ENCODE measurements at places on chromosomes 1 and 21.

DNA sequence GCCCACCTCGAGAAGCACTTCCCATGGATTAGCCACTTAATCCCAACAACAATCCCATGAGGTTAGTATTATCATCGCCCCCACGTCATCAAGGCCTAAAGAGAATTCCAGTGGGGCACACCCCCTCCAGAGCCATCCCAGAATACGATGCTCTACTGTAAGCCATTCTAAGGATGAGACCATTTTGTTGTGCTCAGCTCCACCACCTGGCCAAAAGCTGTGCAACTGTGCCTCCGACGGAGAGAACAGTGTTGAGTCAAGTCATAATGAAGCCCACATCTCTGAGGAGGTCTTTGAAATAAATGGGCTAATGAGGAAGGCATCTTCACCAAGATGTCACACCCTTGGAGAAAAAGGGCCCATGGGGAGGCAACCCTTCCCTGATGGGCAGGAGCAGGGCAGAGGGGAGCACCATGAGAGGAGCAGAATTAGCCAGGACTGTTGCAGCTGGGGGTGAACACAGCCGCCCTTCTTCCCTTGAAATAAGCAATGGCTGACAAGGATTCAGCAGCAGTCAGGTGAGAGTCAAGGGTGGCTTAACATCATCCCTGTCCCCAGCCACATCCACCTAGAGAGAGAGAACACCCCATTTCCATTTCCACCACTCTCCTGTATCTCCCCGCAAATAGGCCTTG lies 14.6 kb downstream of the SYF2 start:
- no peak for DNase-seq

GRCh38 chr1:164480285-164480907 lies 78.6 kb upstream of the PBX1 start:
- DNase-seq = no peak

DNA sequence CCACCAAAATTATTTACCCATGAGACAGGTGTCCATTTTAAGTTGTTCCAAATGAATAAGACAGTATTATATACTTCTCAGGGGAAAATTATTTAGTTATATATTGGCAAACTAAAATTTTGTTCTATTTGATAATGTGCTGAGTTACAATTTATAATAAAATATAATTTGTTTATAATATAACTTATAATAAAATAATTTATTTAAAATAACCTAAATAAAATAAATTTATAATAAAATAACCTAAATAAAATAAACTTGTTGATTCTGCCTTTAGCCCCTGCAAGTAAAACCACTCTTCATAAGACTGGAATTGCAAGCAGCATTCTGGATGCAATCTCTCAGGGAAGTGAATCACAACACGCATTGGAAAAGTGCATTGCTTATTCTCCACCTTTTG lies 69.6 kb downstream of the RAVER2 start:
- DNase-seq = no peak

DNA sequence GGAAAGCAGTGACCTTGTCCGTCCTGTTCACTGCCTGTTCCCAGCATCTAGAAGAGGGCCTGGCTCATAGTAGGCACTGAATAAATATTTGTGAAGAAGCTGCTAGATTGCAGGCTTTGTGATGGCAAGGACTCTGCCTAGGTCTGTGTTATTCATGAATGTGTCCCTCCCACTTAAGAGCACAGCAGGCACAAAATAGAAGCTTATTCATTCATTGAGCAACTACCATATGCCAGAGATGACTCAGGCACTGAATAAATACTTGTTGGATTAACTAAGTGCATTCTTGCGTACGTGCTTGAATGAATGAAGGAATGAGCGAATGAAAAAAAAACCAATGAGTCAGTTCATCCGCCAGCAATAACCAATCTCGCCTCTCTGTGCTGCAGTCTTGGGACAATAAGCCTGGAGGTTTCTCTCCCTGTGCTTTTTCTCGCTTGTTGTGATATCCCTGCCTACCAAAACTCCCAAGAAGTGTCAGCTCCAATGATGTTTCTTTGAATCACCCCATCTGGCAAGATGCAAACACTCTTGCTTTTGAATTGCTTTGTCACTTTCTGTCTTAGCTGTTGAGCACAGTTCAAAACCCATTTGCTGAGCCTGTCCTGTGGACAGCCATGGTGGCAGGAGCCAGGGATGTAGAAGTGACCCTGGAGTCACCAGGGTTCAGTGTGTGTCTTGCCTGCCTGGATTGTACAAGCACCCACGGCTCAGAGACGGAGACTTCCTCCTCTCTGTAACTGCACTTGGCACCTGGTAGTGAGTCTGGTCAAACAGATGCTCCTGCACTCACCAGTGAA lies 143.9 kb downstream of the KAZN start:
- no peak for DNase-seq

- no peak for DNase-seq
These were observed 93.1 kb upstream of the RUNX1 start for GRCh38 chr21:35142036-35142815.

DNA sequence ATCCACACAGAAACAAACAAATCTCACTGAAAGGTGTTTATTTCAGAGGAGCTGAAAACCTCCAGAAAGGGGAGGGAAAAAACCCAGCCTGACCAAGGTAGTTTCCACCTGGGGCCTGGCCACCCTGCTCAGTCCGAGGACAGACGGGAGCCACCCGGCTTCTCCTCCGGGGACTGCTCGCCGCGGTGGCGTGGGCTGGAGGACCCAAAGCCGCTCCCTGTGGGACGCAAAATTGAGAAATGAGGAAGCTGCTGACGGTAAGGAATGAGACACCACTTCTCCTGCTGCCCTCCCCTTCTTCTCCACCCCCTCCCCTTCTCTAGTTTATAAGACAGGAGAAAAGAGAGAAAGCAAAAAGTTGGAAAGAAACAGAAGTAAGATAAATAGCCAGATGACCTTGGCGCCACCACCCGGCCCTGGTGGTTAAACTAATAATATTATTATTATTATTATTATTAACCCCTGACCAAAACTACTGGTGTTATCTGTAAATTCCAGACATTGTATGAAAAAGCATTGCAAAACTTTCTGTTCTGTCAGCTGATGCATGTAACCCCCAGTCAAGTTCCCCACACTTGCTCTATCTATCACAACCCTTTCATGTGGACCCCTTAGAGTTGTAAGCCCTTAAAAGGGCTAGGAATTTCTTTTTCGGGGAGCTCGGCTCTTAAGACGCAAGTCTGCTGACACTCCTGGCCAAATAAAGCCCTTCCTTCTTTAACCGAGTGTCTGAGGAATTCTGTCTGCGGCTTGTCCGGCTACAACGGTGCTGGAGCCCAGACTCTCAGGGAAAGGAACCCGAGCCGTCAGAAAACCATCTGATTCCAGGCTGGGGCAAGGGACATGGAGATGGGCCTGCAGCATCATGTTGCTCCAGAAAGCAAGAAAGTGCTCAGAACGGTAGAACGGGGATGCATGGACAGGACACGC lies 12.5 kb downstream of the ITGB2 start:
- DNase-seq = no peak

DNA sequence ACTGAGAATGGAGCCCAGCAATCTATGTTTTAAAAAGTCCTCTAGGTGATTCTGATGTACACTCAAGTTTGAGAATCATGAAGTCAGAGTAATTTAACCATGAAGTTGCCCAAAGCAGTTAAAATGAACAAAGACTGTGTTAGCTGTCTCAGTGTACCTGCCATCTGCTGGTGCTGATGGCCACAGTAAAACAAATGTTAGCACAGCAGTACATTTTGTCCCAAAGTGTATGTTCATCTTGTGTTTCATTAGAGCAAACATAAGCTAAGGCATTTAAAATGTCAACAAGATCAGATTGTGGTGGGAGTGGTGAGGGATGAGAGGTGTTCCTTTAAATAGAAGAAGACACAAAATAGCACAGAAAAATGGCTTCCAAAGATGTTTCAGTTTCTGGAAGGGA lies 31.1 kb downstream of the FYB2 start:
- DNase-seq = no peak

DNA sequence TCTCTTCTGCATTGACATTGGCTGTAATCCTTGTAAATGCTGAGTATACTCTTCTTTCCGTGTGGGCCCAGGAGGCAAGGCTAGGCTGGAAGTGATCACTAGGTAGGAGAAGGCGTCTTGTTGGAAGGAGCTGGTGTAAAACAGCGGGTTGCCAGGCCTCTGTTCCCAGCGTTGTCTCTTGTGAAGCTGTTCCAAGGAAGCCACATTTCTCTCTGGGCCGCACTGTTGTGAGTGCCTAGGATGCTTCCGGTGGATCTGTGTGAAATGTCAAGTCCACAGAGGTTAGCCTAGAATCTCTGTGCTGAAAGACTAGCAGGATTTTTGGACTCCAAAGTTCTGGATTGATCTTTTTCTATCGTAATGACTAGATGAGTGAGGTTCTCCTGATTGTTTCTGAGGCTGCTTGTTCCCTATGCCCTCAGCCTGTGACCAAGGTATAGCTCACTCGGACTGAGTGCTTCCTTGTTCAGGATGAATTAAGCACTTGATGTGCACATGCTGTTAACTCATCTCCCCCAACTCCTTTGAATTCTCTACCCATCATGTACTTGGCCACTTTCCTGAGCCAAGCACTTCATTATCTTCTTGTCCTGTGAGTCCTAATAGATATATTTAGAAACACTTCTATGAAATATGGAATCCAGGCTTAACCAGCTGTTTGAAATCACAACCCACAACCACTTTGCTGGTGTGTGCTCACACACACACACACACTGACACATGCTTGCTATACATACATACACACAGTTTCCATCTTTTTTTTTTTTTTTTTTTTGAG lies 63.3 kb downstream of the PBX1 start:
- DNase-seq = no peak

- DNase-seq = no peak
These were observed 50.6 kb downstream of the DNTTIP2 start for GRCh38 chr1:93828367-93828755.

GRCh38 chr1:72432645-72433267 lies 150.4 kb upstream of the NEGR1 start:
- no peak for DNase-seq

GRCh38 chr1:156394835-156395461 lies 25.9 kb downstream of the RHBG start:
- no peak for DNase-seq

GRCh38 chr1:240987928-240988327 lies 369.1 kb downstream of the RGS7 start:
- DNase-seq = no peak

GRCh38 chr1:148435406-148435805 lies 47.7 kb downstream of the PPIAL4G start:
- no peak for DNase-seq

GRCh38 chr1:229862017-229862774 lies 204.8 kb upstream of the GALNT2 start:
- no peak for DNase-seq

DNA sequence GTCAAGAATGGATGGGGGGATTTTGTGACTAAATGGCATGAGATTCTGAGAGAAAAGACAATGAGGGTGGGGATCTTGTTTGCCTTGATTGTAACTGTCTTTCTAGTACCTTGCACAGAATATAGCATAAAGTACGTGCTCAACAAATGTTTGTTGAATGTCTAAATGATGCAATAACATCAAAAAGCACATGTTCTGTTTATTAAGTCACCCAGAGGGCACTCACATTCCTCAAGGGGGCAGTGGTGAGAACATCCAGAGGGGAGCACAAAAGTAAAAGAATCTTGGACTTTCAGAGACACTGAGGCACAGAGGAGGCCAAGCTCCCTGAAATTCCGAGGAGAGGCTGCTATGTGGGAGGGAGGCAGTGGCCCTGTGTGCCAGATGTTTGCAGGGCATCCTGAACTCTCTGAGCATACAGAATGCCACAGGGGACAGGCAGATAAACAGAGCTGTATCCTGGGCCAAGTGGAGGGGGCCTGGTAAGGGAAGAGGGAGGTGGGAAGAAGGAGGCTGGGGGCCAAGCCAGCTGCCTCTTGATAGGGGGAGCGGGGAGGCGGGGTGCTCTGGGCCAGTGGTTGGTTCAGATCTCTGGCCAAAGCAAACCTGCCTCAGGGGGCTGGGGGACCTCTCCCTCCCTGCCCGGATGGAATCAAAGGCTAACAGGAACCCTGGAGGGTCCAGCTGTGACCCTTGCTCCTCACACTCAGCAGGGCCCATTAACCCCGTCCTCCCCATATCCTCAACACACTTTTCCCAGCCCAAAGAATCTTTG lies 6.5 kb upstream of the ATP1A2 start:
- DNase-seq = peak; percentile 25

DNA sequence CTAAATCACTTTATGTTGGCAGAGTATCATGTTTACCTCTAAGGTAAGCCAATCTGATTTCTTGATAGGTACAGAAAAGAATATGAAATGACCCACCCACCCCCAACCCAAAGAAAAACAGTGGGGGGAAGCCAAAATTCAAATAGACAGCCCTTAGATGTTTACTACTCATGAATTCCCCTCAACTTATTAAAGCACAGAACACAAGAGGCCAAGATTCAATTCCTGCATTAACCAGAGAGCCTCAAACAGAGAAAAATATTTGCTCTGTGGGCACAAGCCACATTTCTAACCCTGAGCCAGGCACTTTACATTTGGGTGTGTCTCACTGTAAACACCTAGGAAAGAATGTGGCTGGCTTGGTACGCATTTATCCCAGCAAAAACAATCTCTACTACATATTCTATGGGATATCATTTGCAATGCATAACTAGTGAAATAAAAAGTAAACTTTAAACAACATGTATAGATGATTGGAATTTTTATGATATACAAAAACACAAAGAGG lies 84.3 kb downstream of the PTPN14 start:
- DNase-seq = no peak

GRCh38 chr1:77590651-77591050 lies 91.8 kb downstream of the ZZZ3 start:
- DNase-seq = no peak

- no peak for DNase-seq
These were observed 12.2 kb downstream of the UBE2U start for GRCh38 chr1:64215576-64215975.

GRCh38 chr1:17045634-17046333 lies 8.0 kb downstream of the SDHB start:
- no peak for DNase-seq

- no peak for DNase-seq
These were observed 7.1 kb downstream of the PHLDA3 start for GRCh38 chr1:201461645-201462441.

GRCh38 chr1:40224040-40224439 lies 23.7 kb upstream of the TMCO2 start:
- no peak for DNase-seq

DNA sequence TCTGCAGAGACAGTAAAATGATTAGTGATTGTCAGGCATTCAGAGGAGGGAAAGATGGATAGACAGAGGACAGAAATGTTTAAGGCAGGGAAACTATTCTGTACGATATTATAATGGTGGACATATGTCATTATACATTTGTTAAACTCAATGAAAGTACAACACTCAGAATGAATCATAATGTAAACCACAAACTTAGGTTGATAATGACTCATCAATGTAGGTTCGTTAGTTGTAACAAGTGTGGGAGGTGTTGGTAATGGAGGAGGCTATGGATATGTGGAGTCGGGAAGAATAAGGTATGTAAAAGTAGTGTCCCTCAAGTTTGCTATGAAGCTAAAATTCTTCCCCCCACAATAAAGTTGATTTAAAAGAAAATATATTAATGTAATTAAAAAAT lies 455.0 kb downstream of the BRINP3 start:
- no peak for DNase-seq

DNA sequence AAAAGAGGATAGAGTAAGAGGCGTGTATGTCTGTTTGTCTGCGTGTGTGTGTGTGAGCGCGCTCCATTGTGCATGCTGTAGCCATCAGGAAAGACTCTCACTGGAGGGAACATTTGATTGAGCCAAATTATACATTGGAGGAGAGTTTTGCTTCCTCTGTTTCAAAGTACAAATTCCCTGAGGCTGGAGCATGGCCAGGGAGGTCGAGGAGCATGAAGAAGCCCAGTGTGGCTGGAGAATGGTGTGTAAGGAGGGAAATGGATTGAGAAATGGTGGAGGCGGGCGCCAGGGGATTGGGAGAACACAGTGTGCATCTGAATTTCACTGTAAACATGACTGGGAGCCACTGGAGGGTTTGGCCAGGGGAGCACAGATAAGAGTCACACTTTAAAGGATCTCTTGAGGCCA lies 22.1 kb upstream of the EFNA1 start:
- DNase-seq = no peak
